ENCODE measurements at places on chromosomes 13 and 19.
A peak's percentile ranks its signal among the peaks of the same experiment; 100 is the strongest.

- H3K27me3 ChIP-seq = no peaks in the 10 kb centered on the region
- no peak for DNase-seq
- no peak overlapping the region for H3K27ac ChIP-seq
- H3K4me3 ChIP-seq = no peak overlapping the region
- H3K4me1 ChIP-seq = peaks cover 10% of the 10 kb centered on the region
These were observed 3.6 kb downstream of the CDC42EP5 start for GRCh38 chr19:54469496-54469934.

DNA sequence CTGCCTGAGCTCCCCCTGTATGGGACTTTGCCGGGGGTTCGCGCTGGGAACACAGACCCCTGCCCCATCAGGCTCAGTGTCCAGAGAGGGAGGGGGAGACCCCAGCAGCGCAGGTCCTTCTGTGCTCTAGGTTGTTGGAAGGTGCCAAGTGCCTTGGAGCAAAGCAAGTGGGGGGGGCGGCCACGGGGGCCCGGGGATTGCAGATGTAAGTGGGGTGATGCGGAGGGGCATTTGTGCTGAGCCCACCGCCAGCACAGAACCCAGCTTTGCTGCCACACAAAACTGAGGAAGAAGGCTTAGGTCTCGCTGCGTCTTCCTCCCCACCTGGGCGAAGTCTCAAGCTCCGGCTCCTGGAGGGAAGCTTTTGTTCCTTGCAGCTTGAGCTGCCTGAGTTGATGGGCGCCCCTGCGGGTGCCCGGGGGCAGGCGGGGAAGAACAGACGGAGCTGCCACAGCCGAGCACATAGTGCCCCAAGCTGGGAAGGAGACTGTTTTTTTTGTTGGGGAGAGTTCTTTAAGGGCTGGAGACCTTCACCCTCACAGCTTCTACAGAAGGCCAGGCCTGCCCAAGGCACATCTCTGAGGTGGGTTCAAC, 1.5 kb upstream of the NTN5 start:
- H3K36me3 ChIP-seq = no peaks in the 10 kb centered on the region
- peaks cover 9% of the 10 kb centered on the region for H3K4me1 ChIP-seq
- H3K27me3 ChIP-seq = no peaks in the 10 kb centered on the region
- H3K27ac ChIP-seq = no peak overlapping the region
- DNase-seq = no peak

DNA sequence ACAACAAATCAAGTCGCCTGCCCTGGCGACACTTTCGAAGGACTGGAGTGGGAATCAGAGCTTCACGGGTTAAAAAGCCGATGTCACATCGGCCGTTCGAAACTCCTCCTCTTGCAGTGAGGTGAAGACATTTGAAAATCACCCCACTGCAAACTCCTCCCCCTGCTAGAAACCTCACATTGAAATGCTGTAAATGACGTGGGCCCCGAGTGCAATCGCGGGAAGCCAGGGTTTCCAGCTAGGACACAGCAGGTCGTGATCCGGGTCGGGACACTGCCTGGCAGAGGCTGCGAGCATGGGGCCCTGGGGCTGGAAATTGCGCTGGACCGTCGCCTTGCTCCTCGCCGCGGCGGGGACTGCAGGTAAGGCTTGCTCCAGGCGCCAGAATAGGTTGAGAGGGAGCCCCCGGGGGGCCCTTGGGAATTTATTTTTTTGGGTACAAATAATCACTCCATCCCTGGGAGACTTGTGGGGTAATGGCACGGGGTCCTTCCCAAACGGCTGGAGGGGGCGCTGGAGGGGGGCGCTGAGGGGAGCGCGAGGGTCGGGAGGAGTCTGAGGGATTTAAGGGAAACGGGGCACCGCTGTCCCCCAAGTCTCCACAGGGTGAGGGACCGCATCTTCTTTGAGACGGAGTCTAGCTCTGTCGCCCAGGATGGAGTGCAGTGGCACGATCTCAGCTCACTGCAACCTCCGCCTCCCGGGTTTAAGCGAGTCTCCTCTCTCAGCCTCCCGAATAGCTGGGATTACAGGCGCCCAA, at the start of gene LDLR:
TSS of gene LDLR (plus strand) at position 210 of the 760 bp plus-strand sequence. CDS start at position 296, 86 bp downstream.
- no peaks in the 10 kb centered on the region for H3K27me3 ChIP-seq
- peak within 1 kb of the TSS; percentile 98 for H3K27ac ChIP-seq

DNA sequence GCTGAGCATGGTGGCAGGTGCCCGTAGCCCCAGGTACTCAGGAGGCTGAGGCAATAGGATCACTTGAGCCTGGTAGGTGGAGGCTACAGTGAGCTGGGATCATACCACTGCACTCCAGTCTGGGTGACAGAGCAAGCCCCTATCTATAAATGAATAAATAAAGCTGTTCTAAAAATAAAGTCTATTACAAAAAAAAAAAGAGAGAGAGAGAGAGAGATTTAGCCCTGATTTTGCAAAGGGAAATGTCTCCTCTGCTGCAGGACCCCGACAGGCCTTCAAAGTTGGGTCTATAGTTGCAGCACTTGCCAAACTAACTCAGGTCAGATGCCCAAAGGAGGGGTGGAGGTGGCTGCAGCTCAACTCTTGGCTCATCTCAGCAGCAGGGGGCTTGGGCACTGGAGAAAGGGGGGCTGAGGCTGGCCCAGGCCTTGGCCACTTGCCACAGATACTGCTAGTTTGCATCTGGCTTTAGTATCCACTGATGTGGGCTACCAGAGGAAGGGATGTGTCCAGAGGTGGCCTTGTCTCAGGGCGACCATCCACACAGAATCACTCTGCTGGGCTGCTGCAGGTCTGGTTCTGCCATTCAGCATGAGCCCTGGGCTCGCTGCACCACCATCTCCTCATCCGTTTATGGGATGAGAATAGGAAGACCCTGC, 30.8 kb upstream of the AKT2 start:
- H3K4me1 ChIP-seq = no peaks in the 10 kb centered on the region
- no peaks in the 10 kb centered on the region for H3K36me3 ChIP-seq
- DNase-seq = no peak
- H3K4me3 ChIP-seq = no peak overlapping the region

DNA sequence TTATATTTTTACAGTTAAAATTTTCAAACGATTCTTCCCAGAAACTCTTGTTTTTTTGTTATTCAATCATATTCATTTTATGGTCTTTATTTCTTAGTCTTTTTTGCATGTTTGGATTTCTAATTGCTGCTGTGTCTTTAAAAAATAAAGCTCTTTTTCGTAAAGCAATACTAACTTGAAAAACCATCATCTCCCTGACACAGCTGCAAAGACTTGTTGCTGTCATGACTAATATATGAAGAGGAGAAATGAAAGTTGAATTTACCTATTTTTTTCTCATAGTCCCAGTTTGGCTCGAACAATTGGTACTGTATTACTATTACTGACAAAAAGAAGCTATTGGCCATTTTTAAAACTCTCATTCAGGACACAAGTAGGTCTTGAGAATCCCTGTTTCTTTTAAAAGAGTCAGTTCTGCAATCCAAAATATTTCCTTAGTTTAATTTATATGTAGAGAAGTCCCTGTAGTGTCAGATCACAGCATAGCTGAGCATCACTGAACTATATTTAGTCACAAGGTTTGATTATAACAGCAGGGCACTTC, 12.1 kb upstream of the SPART start:
- no peaks in the 10 kb centered on the region for H3K4me1 ChIP-seq
- no peaks in the 10 kb centered on the region for H3K27me3 ChIP-seq
- no peaks in the 10 kb centered on the region for H3K36me3 ChIP-seq
- DNase-seq = no peak
- no peak overlapping the region for H3K27ac ChIP-seq
- no peak overlapping the region for H3K4me3 ChIP-seq

DNA sequence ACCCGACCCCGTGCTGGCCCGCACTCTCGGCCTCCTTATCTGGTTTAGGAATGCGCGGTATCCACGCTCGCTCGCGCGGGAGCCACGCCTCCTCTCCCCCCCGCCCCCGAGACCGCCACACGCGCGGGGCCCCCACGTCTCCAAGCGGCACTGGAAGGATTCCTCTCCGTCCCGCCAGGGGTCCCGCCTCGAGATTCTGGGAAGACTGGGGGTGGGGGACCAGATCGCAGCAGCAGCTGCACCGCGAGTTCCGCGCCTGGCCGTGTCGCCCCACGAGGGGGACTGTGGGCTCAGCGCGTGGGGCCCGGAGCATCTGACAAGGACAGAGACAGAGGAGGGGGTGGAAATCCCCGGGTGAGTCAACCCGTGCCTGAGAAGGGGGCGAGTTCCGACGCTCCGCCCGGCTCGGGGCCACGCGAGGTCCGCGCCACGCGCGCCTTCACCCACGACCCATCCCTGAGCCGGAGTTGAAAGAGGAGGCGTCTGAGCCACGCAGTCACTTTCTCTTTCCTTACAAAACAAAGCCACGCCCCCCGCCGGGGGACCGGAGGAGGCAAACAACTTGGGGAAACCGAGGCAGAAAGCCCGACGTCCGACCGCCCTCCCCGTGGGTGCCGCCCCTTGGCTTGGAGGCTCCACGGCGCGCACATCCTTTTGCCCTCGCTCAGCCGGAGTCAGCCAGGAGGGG, 814 bp downstream of the S1PR2 start:
- peak overlapping the region; percentile 69 for H3K4me3 ChIP-seq
- no peaks in the 10 kb centered on the region for H3K27me3 ChIP-seq
- H3K36me3 ChIP-seq = no peaks in the 10 kb centered on the region
- peaks cover 29% of the 10 kb centered on the region for H3K4me1 ChIP-seq
- peak overlapping the region; percentile 92 for H3K27ac ChIP-seq

- H3K4me1 ChIP-seq = peaks cover 14% of the 10 kb centered on the region
- no peaks in the 10 kb centered on the region for H3K36me3 ChIP-seq
- H3K4me3 ChIP-seq = no peak overlapping the region
- H3K27me3 ChIP-seq = peaks cover 10% of the 10 kb centered on the region
- no peak for DNase-seq
These were observed 148.1 kb upstream of the ZNF536 start for GRCh38 chr19:30223866-30224688.

DNA sequence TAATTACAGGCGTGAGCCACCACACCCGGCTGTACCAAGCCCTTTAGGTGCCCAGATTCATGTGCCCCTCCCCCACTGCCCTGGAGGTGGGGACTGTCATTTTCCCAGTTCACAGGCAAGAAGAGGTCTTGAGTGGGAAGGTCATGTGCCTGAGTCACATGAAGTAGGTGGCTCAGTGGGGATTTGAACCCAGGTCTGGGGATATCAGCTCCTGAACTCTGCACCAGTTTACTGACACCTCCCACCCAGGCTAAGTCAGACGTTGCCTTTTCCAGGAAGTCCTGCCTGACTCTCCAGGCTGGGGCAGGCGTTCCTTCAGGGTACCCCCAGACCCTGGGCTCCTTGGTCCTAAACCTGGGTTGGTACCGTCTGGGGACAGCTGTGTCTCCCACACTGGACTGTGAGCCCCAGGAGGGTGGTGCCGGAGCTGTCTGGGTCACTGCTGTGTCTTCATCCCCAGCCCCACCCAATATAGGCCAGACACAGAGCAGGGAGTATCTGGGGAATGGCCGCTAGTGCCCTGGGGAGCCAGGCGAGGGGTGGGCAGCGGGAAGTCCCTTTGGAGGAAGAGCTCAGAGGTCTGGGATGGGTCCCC, 8.6 kb downstream of the VASP start:
- DNase-seq = no peak
- no peak overlapping the region for H3K4me3 ChIP-seq
- H3K4me1 ChIP-seq = peaks cover 50% of the 10 kb centered on the region
- peaks cover 14% of the 10 kb centered on the region for H3K36me3 ChIP-seq
- no peaks in the 10 kb centered on the region for H3K27me3 ChIP-seq

GRCh38 chr13:76845865-76846264, 40.3 kb downstream of the KCTD12 start:
- no peak for DNase-seq
- no peak overlapping the region for H3K27ac ChIP-seq
- H3K4me1 ChIP-seq = no peaks in the 10 kb centered on the region
- no peaks in the 10 kb centered on the region for H3K36me3 ChIP-seq
- H3K27me3 ChIP-seq = no peaks in the 10 kb centered on the region

DNA sequence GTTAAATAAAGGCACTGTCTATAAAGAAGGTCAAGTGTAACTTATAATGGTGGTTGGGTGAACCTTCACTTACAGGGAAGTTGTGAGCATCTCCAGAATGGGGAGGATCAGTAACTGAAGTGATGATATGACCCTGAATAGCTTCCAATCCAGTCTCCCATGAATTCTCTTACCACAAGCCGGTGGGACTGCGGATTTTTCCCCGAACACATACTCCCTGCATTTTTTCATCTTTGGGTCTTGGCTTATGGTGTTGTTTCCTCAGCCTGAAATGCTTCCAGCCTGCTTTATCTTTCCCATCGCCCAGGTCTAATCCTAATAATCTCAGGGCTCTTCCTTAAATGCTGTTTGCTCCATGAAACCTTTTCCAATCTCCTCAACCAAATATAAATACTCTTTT, 2.0 kb upstream of the CSNK1A1L start:
- no peak overlapping the region for H3K27ac ChIP-seq
- H3K4me3 ChIP-seq = no peak overlapping the region
- no peaks in the 10 kb centered on the region for H3K4me1 ChIP-seq
- no peak for DNase-seq

Measured in CD4-positive, alpha-beta memory T cell (primary cell).